Heart right ventricle (tissue), 16 donors: ENCODE measurements at places on chromosomes 4 and X. TPM values are rescaled to one million over a fixed set of nuclear protein-coding genes. Genes with fewer than 3 reads are reported as not detected.

Gene TMEM271
- not detected for total RNA-seq

Gene DNAAF6
- total RNA-seq = not detected

Gene PDLIM3
- total RNA-seq = 224 TPM

Gene TREX2
- total RNA-seq = 0.20 TPM

Gene MAGED1
- 81.5 TPM for total RNA-seq

Gene TLR8
- 1.1 TPM for total RNA-seq

Gene ARHGAP10
- total RNA-seq = 61.6 TPM

- DNase-seq = no peak
- H3K36me3 ChIP-seq = no peaks in the 10 kb centered on the region
- no peaks in the 10 kb centered on the region for H3K4me1 ChIP-seq
- peaks cover 4% of the 10 kb centered on the region for H3K27me3 ChIP-seq
- no peak overlapping the region for H3K4me3 ChIP-seq
- no peak overlapping the region for H3K27ac ChIP-seq
These were observed 318.6 kb downstream of the HNRNPD start for GRCh38 chr4:82055156-82055555.

- DNase-seq = no peak
- H3K27ac ChIP-seq = no peak overlapping the region
- no peaks in the 10 kb centered on the region for H3K27me3 ChIP-seq
These were observed 174.7 kb downstream of the DACH2 start for GRCh38 chrX:86322913-86323312.

GRCh38 chrX:66030505-66031317 is 9.2 kb downstream of the VSIG4 start:
- H3K27me3 ChIP-seq = no peaks in the 10 kb centered on the region
- DNase-seq = no peak
- no peak overlapping the region for H3K4me3 ChIP-seq

GRCh38 chr4:12084690-12085089 is 656.0 kb upstream of the HS3ST1 start:
- DNase-seq = no peak
- no peaks in the 10 kb centered on the region for H3K4me1 ChIP-seq
- H3K27ac ChIP-seq = no peak overlapping the region

DNA sequence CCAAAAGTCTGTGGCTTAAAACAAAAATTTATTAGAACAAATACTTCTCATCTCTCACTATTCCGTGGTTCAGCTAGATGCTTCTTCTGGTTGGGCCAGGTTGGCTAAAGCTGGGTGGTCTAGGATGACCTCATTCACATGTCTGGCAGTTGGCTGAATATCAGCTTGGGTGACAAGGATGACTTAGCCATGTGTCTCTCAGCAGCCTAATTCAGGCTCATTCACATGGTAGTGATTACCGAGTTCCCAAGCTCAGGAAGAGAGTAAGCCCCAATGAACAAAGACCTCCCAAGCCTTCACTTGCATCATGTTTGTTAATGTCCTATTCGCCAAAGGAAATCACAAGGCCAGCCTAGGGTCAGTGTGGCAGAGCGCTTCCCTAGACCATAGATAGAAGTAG is 119.4 kb downstream of the FANCB start:
- no peaks in the 10 kb centered on the region for H3K36me3 ChIP-seq
- H3K27me3 ChIP-seq = no peaks in the 10 kb centered on the region
- no peaks in the 10 kb centered on the region for H3K4me1 ChIP-seq
- DNase-seq = no peak
- no peak overlapping the region for H3K4me3 ChIP-seq
- no peak overlapping the region for H3K27ac ChIP-seq

- H3K27ac ChIP-seq = no peak overlapping the region
- no peaks in the 10 kb centered on the region for H3K36me3 ChIP-seq
- H3K4me3 ChIP-seq = no peak overlapping the region
- no peaks in the 10 kb centered on the region for H3K27me3 ChIP-seq
These were observed 43.7 kb downstream of the FAT4 start for GRCh38 chr4:125358453-125358852.

DNA sequence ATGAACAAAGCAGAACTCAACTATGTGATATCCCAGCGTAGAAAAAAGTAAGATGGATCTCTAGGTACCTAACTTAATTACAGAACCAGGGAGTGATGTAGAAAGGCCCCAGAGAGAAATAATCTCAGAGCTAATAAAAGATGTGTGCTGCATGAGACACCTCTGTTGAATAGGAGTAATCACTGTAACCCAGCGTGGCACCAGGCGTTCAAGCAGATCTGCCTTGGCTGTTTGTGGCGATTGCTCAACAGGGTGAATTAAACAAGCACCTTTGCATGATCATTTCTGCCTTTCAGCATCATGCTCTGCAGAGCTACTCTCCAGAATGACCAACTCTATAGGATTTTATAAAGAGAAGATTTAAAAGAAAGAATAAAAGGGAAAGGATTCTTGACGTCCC is 81.7 kb upstream of the KCNIP4 start:
- H3K4me3 ChIP-seq = no peak overlapping the region
- no peaks in the 10 kb centered on the region for H3K4me1 ChIP-seq
- no peak overlapping the region for H3K27ac ChIP-seq

DNA sequence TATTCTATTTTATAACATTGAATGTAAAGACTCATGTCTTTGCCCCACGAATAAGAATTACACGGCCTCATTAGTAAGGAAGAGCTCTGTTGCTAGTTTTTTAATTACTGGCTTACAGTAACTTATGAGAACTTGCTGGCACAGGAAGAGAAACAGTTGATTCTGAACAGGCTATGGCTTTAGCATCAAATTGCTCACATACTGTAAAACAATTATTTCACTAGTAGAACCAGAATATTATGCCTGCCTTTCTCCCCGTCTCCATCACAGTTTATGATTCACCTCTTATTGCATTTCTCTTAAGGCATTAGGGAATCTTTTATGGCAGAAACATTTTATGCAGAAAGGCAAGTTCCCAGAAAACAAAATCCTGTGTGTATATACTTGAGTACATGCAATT is 126.1 kb downstream of the SPRY1 start:
- H3K4me3 ChIP-seq = no peak overlapping the region
- no peak overlapping the region for H3K27ac ChIP-seq
- H3K36me3 ChIP-seq = no peaks in the 10 kb centered on the region
- no peaks in the 10 kb centered on the region for H3K4me1 ChIP-seq
- no peaks in the 10 kb centered on the region for H3K27me3 ChIP-seq
- DNase-seq = no peak

- peaks cover 4% of the 10 kb centered on the region for H3K4me1 ChIP-seq
- no peak for DNase-seq
- no peak overlapping the region for H3K27ac ChIP-seq
- H3K36me3 ChIP-seq = peaks cover 14% of the 10 kb centered on the region
These were observed 49.5 kb downstream of the RGS12 start for GRCh38 chr4:3342182-3342854.

GRCh38 chr4:142585411-142585810 is 260.7 kb downstream of the INPP4B start:
- DNase-seq = no peak
- H3K27ac ChIP-seq = no peak overlapping the region
- H3K36me3 ChIP-seq = no peaks in the 10 kb centered on the region
- no peak overlapping the region for H3K4me3 ChIP-seq
- H3K4me1 ChIP-seq = no peaks in the 10 kb centered on the region
- no peaks in the 10 kb centered on the region for H3K27me3 ChIP-seq

DNA sequence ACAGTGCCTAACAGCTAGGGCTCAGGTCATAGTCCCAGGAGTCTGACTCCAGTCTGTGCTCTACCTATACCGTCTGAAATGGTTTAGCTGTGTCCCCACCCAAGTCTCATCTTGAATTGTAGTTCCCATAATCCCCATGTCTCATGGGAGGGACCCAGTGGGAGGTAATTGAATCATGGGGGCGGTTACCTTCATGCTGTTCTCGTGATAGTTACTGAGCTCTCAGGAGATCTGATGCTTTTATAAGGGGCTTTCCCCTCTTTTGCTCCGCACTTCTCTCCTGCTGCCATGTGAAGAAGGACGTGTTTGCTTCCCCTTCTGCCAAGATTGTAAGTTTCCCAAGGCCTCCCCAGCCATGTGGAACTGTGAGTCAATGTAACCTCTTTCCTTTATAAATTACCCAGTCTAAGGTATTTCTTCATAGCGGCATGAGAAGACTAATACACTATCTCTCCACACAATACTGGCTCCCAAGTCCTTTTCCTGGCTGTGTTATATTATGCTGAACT is 110.8 kb downstream of the AFAP1 start:
- H3K27ac ChIP-seq = peak overlapping the region; percentile 59
- no peak for DNase-seq
- peaks cover 30% of the 10 kb centered on the region for H3K4me1 ChIP-seq
- no peak overlapping the region for H3K4me3 ChIP-seq

DNA sequence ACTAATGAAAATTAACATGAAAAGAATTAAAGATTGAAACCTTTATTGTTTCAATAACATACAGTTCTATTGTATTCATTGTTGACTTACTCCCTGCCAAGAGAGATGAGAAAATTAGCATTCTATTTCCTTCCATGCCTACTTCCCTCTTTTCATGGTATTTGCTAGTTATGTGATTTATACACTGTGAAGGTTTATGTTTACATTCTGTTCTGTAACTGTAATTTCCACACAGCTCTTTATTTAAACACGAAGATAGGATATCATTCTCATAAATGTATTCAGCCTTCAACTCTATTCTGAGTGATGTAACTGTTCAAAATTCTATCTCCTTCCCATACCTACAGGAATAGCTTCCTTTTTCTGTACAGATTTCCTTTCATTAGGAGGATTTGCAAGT is 6.6 kb downstream of the CCDC110 start:
- no peak overlapping the region for H3K4me3 ChIP-seq
- no peaks in the 10 kb centered on the region for H3K27me3 ChIP-seq
- DNase-seq = no peak
- H3K4me1 ChIP-seq = no peaks in the 10 kb centered on the region
- no peaks in the 10 kb centered on the region for H3K36me3 ChIP-seq

DNA sequence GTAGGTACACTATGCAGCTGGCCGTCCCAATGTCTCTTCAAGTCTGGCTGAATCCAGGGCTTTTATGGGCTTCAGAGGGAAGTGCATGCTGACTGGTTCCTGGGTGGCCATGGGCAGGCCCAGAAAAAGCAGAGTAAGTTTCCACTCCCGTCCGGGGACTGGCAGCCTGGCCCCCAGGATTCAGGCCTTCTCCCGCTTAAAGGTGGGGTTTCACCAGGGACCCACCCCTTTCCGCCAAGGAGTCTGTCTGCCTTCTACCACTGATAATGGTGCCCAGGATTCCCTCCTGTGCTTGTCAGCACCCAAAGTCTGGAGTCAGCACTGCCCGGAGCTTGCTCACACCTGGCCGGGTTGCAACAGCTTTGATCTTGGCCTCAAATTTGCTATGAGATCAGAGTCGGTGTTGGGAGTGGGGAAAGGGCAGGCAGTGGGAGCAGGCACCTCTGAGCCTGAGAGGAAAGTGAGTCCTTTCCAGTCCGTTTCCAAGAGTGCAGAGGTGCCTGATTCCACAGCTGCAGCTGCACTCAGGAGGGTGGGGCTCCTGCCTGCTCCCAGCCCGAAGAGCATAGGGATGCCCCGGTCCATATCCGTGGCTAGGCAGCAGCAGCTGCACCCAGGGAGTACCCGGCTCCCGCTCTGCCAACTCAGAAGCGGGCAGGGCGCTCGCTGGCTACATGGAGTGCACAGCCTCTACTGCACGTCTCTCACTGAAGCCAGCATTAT is 1344.3 kb upstream of the ADGRL3 start:
- no peaks in the 10 kb centered on the region for H3K4me1 ChIP-seq
- no peak for DNase-seq
- no peaks in the 10 kb centered on the region for H3K36me3 ChIP-seq
- no peak overlapping the region for H3K4me3 ChIP-seq
- no peak overlapping the region for H3K27ac ChIP-seq

DNA sequence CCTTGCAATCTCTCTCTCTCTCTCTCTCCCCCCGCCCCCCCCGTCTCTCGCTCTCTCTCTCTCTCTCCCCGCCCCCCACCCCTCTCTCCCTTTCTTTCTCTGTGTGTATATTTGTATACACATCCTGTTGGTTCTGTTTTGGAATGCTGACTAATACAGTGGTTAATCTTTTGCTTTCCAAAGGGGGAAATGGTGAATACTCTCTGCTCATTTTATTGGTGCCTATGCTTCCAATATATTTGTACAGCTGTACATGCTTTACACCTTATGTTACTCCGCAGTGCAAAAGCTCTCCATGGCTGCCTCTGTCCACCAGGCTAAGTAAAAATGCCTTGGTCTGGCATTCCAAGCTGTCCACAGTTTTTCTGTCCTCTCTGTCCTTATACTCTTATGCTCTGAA is 158.8 kb downstream of the RBMX2 start:
- no peaks in the 10 kb centered on the region for H3K4me1 ChIP-seq
- H3K36me3 ChIP-seq = no peaks in the 10 kb centered on the region
- DNase-seq = no peak

- no peaks in the 10 kb centered on the region for H3K4me1 ChIP-seq
- H3K4me3 ChIP-seq = no peak overlapping the region
- H3K27ac ChIP-seq = no peak overlapping the region
These were observed 620.9 kb downstream of the TLL1 start for GRCh38 chr4:166493924-166494345.

DNA sequence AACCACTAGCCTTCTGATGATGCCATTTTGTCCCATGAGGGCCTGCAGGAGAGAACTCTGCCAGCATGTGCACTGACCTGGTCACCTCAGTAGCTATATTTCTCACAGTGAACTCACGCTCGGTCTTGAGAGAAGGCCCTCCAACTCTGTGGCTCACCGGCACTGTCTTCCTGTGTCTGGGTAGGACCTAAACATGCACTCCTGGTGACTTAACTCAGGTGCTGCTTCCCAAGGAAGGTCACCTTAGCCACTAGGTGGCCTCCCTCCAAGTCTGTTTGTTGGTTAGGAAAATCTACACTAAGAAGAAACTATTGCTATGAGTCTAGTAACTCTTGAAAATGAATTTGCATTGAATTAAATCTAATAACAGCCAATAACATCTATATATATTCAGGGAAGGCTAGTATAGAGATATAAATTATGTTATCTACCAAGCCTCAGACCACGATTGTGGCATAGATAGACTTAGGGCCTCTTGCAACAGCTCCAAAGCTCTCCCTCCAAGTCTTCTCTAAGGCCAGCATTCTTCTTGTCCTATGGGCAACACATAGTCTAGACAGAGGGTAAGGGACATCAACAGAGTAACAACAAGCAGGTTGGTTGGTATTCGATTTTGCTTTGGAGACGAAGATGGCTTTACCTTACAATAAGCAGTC is 24.7 kb downstream of the TLR10 start:
- H3K27me3 ChIP-seq = no peaks in the 10 kb centered on the region
- no peak for DNase-seq
- H3K27ac ChIP-seq = no peak overlapping the region
- H3K4me1 ChIP-seq = peaks cover 3% of the 10 kb centered on the region

GRCh38 chr4:37749398-37749988 is 63.3 kb upstream of the RELL1 start:
- no peak overlapping the region for H3K4me3 ChIP-seq
- H3K4me1 ChIP-seq = no peaks in the 10 kb centered on the region
- no peak for DNase-seq

- no peak overlapping the region for H3K27ac ChIP-seq
- H3K4me1 ChIP-seq = no peaks in the 10 kb centered on the region
- DNase-seq = no peak
- no peaks in the 10 kb centered on the region for H3K36me3 ChIP-seq
- peaks cover 3% of the 10 kb centered on the region for H3K27me3 ChIP-seq
- no peak overlapping the region for H3K4me3 ChIP-seq
These were observed 117.7 kb downstream of the CRLF2 start for GRCh38 chrX:1094566-1095333.
